ENCODE measurements at places on chromosomes 3 and 15.

- DNase-seq = no peak
These were observed 4.2 kb upstream of the CHRM5 start for GRCh38 chr15:33963831-33964664.

DNA sequence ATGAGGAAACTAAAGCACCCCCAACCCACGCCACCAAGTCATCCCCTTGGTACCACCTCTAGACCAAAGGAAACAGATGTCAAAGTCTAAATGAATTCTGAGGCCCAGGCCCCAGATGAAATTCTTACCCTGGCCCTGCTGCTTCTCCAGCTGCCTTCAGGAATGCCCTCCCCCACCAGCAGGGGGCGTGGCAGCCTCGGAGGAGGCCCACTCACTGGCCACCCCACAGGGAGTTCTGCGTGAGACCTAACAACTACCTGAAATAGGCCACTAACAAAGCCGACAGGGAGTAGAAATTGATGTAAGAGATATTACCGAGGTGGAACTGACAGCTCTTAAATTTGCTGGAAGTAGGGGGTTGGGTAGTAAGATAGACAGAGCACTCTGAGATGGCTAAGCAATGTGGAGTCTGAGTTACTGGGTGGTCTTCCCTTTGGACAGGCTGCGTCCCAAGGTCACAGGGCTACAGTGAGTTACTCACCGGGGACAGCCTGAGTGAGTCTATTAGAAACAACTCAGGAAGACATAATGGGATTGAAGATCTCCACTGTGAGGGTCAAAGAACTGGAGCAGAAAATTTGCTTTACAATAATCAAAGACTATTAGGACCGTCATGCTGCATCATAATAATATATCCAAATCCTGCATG lies 240.7 kb downstream of the SHOX2 start:
- no peak for DNase-seq

GRCh38 chr15:32994810-32995424 lies 199.6 kb downstream of the FMN1 start:
- DNase-seq = no peak

DNA sequence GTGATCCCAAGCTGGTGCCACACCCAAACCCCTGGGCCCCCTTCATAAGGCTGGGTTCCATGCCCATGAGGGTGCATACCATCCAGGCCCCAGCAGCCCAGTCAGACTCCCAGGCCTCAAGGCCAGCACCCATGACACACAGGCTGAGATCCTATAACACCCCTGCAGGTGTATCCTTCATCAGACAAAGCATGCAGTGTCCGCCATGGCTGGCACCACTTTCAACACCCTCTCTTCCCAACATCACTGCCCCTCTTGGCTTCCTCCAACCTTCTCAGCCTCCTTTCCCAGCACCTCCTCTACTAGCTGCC lies 3.5 kb downstream of the CCDC51 start:
- no peak for DNase-seq

DNA sequence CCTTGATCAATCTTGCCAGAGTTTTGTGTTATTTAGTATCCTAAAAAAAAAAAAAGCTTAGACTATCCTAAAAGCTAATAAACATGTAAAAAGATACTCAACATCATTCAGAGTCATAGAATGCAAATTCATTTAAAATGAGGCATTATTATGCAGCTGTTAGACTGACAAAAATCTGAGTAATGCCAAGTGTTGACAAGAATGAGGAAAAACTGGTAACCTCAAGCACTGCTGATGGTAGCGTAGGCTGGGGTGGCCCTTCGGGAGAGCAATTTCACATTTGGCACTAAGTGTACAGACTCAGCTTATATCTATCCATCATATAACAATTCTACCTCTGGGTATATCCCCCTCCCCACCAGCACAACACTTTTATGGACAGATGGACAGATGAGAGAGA lies 280.4 kb downstream of the RAP2B start:
- DNase-seq = no peak

GRCh38 chr15:52709187-52709981 lies 30.2 kb upstream of the ATOSA start:
- no peak for DNase-seq

DNA sequence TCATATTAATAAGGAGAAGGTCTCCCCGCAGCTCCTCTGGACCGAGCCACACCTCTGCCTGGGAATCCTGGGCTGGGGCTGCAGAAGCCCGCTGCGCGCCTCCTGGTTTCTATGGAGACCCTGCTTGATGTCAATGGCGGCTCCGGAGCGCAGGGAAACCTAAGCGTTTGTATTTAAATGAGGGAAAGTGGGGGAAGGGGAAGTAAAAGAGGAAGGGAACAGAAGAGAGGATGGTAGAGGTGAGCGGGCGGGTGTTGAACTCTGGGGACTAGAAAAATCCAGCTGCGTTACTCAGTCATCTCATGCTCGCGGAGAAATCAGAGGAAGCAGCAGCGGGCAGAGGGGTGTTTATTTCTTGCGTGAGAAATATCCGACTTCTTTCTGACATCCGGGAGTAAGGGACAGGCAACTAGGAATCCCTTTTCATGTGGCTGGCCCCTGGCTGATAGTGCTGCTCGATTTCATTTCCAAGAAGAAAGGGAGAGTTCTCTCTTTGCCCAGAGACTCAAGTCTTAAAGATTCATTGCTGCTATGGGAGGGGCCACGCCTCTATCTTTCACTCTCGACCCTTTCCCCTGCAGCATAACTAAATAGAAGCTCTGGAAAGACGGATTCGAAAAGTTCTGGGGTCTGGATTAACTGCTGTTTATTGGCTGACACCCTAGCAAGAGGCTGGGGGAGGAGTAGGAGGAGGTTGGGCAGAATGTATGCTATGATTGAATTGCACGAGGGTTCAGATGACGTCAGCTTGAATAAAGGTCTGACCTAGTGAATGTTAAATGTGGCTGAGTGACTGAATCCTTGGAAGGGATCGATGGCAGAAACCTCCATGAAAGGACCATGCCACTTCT lies 110.5 kb upstream of the GAP43 start:
- DNase-seq = no peak

DNA sequence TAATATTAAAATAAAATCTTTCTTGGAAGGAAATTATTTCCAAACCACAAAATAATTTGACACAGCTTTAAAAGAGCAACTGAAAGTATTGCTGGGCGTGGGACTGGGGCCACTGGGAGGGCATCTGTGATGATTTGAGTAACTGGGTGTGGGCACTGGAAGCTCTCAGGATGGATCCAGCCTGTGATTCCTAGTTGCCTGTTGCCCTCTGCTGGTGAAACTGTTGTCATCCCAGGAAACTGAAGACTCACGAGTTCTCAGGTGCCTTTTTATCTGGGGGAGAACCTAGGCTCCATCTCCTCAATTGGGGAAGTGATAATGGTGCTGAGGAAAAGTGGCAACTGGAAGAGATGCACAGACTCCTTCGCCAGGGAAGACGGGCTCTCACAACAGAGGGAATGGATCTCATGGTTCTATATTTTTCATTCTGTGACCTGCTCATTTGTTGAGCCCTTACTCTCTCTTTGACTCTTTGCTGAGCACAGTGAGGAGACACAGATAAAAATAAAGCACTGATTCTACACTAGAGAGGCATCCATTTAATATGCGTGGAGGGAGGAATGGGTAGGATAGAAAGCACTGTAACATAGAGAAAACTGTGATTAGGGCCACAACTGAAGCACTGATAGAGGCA lies 61.6 kb downstream of the TPRG1 start:
- DNase-seq = peak; percentile 40

DNA sequence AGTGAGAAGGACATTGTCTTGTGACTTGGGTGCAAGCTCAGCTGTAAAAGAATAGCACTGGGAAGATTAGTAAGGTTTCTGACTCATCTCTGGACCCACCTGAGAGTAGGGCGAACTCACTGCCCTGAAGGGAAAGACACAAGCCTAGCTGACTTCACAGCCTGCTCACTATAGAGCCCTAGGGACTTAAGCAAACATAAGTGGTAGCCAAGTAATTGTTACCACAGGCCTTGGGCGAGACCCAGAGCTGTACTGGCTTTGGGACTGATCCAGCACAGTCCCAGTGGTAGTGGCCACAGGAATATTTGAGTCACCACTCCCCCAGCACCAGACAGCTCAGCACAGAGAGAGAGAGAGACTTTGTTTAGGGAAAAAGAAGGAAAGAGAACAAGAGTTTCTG lies 429.9 kb downstream of the TBL1XR1 start:
- DNase-seq = peak; percentile 27

DNA sequence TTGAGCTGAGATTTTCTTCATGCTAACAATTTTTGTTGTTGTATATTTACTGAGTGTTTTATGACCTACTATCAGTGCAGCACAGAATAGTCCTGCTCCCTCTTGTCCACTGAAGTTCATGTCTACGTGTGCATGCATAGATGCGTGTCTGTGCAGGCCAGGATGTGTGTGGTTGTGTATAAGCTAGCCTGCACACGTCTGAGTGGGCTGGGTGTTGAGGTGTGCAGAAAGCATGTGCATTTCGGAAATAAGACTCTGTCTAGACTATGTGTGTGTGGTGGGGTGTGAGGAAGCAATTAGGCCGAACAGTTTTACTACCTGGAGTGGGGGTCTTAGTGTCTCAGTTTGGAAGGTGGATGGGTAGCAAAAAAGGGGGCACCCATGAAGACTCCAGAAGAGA lies 39.2 kb downstream of the ATP2B2 start:
- DNase-seq = no peak

GRCh38 chr3:27540231-27540630 lies 56.0 kb upstream of the SLC4A7 start:
- DNase-seq = no peak

- DNase-seq = peak; percentile 29
These were observed 35.4 kb downstream of the ACP3 start for GRCh38 chr3:132352556-132353143.

DNA sequence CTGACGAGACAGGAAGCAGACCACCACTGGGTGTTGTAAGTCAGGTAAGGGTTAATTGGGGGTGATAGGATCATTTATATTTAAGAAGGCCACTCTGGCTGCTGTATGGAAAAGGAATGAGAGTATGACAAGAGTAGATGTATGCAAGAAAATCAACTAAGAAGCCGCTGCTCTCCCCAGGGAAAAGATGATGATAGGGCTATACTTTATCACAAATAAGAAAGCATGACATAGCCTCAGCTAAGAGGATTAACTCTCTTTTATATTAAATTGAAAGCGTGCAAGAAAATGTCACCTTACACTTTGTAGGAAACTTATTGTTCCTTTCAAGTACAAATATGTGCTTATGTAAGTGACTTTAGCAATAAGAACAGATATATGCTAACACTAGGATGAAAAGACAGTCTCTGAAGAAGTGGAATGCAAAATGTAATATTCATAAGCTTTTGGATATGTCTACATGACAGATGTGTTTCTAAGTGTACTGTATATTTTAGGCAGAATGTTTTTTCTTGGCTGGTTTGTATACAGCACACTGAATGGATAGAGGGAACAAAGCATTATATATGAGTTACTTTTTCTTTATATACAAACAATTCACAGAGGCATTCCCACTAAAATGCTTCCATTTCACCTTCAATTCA lies 8.7 kb upstream of the NDUFB4 start:
- no peak for DNase-seq

GRCh38 chr3:47846186-47846879 lies 43.4 kb downstream of the DHX30 start:
- no peak for DNase-seq

DNA sequence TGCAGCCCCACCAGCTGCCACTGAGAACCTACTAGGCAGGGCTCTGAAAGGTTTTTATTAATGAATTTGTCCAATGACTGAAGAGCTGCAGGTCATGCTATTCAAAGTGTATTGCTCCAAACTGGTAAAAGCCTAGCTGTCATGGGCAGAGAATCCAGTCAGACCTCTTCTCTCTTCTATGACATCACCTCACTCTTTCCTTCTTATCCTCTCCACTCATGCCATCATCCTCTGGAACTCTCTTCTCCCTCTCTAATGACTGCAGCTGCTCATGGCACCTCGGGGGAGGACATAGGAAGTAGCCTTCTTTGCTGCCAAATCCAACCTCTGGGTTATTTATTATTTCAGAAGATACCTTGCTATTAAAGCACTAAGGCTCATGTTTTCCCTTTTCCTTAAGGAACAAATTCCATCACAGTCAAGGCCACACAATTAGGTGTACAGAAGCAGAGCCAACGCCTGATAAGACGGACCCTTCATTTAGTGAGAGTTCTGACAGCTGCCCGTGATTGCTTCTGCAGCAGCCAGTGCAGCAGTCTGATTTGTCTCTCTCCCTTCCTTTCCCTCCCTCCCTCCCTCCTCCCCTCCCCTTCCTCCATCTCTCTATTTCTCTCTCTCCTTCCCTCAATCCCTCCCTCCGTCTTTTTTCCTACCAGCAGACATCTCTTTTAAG lies 87.0 kb upstream of the ONECUT1 start:
- DNase-seq = no peak

- DNase-seq = peak; percentile 15
These were observed 50.7 kb upstream of the RAD18 start for GRCh38 chr3:9013782-9014563.

DNA sequence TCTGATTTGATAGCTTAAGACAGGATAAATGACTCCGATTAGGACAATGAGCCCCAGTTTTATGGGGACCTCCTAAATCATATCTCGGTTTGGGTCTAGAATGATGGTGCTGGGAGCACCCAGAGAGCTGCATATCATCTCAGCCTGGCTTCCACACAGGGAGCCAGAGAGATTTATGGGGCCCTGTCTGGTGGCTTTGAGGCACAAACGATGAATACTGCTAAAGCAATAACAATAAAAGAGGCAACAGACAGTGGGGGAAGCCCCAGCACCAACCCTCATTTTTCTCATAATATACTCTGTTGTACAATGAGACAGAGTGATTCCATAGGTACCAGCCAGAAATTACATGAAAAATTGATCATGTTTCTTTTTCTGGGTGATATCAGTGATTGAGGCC lies 889.0 kb upstream of the CFAP20DC start:
- DNase-seq = no peak

GRCh38 chr3:25427942-25428788 lies at the start of gene RARB:
Gene RARB, plus strand, starts transcription at chr3:25428263. Its CDS starts 469 bp downstream, at chr3:25428732.
- peak; percentile 85 for DNase-seq

- no peak for DNase-seq
These were observed 217.0 kb downstream of the P3H2 start for GRCh38 chr3:189903562-189904250.

GRCh38 chr3:174441588-174442301 lies 417.4 kb upstream of the NAALADL2 start:
- no peak for DNase-seq

Data from fibroblast of skin of left biceps (primary cell).